ENCODE measurements at places on chromosomes 7 and 10. TPM values are rescaled to one million over a fixed set of nuclear protein-coding genes. Genes with fewer than 3 reads are reported as not detected.

The NEURL1 gene
- not detected for total RNA-seq

The RADIL gene
- total RNA-seq: 2.8 TPM

The VENTX gene
- total RNA-seq: 0.99 TPM

The RPEL1 gene
- total RNA-seq: not detected

The ZNF37A gene
- 9.8 TPM for total RNA-seq

The PNLIPRP2 gene
- total RNA-seq: not detected

The HOXA4 gene
- total RNA-seq: 0.15 TPM

The GPR22 gene
- total RNA-seq: 54.4 TPM

The ZEB1 gene
- total RNA-seq: 86.7 TPM

The CCDC6 gene
- total RNA-seq: 15.9 TPM

The UCMA gene
- not detected for total RNA-seq

The NEBL gene
- total RNA-seq: 781 TPM

The CNPY1 gene
- total RNA-seq: not detected

The EPHB6 gene
- 3.9 TPM for total RNA-seq

The VWDE gene
- total RNA-seq: not detected

The CPVL gene
- 72.6 TPM for total RNA-seq

The CHRM2 gene
- 89.0 TPM for total RNA-seq

The CAMK2B gene
- 98.4 TPM for total RNA-seq

The C10orf62 gene
- 0.35 TPM for total RNA-seq

The SFRP4 gene
- total RNA-seq: 1.0 TPM

The ATOH7 gene
- total RNA-seq: not detected
